ENCODE measurements at places on chromosomes 2 and 18.

DNA sequence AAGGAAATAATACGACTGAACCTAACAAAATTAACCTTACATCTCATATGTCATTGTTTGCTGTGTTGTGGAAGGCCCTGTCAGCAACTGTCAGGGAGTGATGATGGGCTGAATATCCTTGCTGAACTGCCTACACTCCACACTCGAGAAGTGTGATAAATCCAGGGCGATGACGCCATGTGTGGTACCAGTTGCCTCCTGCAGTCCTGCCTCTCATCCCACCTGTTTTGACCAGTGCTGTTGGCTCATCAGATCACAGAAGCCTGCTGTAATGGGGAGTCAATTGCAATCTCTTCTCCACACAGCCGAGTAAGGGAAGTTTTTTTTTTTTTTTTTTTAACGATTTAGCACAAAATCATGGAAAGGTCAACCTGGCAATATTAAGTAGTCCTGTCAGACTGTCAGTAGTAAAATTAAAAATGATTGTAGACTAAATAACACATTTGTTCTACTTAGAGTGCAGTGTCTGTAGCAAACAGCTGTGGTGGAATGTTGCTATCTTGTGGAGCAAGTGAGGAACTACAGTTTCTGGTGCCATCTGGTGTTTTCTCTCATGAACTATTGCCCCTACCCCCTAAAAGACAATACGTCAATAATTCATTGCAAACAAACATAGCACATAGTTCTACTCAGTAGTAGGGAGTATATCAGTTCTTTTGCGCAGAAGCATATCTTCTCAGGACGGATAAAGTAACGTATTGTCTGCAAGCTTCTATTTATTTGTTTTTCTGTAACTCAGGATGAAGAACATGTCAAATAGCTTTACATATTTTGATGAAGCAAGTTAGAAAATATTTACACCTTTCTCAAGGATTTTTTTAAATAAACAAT lies 347.6 kb downstream of the CTNNA2 start:
- DNase-seq, result no peak

- DNase-seq, result no peak
Observed at GRCh38 chr18:27114842-27115241, 70.3 kb downstream of the CHST9 start.

DNA sequence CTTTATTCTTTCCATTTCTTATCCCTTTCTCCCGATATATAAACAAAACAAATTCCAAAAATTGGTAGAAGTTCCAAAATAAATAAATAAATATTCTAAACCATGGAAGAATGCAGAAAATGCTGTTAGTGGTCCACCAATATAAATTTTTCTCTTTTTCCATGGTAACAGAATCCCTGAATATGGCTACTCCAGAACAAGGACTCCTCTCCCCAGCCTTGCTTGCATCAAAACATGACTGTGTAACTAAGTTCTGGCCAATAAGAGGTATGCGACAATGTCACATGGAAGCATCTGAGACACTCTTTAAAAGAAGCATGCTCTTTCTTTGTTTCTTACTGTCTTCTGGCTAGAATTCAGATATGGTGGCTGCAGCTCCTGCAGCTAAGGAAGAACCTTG lies 325.1 kb upstream of the TANK start:
- no peak for DNase-seq

DNA sequence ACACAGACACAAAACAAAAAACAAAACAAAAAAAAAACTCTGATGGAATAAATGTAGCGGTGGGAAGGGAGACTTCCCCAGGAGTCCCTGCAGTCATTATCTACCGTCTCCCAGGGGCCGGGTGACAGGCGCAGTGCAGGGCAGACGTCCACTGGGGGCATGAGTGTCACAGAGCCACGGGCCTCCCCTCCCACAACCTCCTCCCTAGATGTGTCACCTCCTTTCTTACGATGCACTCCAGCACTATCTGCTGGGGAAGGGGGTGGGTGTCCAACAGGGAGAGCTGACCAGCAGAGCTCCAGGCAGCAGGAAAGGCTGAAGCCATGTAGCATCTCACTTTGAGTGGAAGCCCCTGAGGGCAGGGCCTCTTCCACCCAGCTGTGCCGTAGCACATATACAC lies 84.5 kb downstream of the LONRF2 start:
- DNase-seq, result no peak
